Stimulated activated effector memory CD8-positive, alpha-beta T cell treated with anti-CD3 and anti-CD28 coated beads, Interleukin-12 subunit alpha, Interleukin-12 subunit beta, amount 100 ng/mL, for 72 hours (primary cell): ENCODE measurements at places on chromosomes 5 and 9.

- DNase-seq = peak; percentile 56
Observed at GRCh38 chr5:177086654-177087397, at the start of gene FGFR4. Gene FGFR4, plus strand, starts transcription at chr5:177086915. Its CDS starts 2,688 bp downstream, at chr5:177089603.

GRCh38 chr5:1200495-1201326, 684 bp upstream of the SLC6A19 start:
- no peak for DNase-seq

- DNase-seq = no peak
Observed at GRCh38 chr9:82091610-82092009, 103.0 kb downstream of the SPATA31D1 start.

- DNase-seq = no peak
Observed at GRCh38 chr5:165665735-165666400, 2160.4 kb downstream of the MAT2B start.

- no peak for DNase-seq
Observed at GRCh38 chr9:134263596-134263995, 62.7 kb upstream of the RXRA start.

GRCh38 chr5:118450554-118451332, 537.6 kb downstream of the DTWD2 start:
- no peak for DNase-seq

- peak; percentile 23 for DNase-seq
Observed at GRCh38 chr5:157682257-157682656, 10.9 kb downstream of the C5orf52 start.

DNA sequence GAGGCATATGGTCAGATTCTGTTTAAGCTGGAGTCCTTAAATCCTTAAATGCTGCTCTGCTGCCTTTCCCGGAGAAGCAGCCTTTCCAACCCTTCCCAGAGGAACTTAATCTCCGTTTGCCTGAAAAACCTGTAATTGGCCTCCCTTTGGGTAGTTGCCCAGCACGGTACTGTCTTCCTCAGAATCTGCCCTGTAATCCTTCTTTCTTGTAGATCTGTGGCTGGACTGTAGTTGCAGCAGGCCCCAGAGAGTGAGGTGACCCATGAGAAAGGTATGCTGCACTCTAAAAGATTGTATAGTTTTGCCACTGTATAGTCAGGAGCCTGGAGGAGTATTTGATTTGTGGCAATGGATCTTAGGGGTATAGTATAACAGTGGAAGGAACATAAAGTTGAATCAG, 11.7 kb downstream of the SPIN1 start:
- DNase-seq = no peak

- no peak for DNase-seq
Observed at GRCh38 chr5:73295447-73295846, 122.5 kb downstream of the TMEM174 start.

GRCh38 chr5:31232273-31232888, 38.9 kb downstream of the CDH6 start:
- no peak for DNase-seq

DNA sequence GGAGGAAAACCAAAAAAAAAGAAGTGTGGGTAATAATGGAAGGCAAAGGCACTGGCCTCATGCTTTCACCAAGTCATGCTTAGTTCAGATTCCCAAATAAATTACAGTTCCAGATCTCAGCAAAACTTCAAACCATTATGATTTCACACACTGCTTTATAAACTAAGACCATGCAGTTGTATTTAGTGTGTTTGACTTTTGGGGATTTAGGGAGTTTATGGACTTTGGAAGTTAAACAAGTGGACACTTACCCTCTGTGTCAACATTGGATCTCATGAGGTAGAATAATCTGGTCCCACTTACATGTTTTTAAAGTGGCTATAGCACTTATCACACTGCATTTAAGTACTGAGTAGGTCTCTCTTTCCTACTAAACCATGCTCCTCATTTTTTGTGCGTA, 3.7 kb downstream of the DNAJC25 start:
- DNase-seq = no peak

GRCh38 chr5:42880496-42881150, 68.9 kb upstream of the SELENOP start:
- DNase-seq = no peak

DNA sequence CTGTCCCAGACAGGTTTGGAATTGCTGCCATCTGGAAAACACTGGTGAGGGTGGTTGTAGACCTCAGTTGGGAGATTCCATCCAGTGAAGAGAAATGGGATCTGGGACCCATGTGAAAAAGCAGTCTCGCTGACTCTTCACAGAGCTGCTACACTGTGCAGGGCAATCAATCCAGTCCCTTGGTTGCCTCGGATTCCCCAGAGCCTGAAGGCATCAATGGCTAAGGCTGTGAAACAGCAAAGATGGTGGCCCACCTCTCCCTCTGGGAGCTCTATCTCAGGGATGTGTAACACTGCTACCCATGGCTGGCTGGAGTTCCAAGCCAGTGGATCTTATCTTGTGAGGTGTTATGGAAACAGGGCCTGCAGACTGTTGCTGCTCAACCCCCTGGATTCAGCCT, 256.1 kb downstream of the TMEM38B start:
- no peak for DNase-seq

- no peak for DNase-seq
Observed at GRCh38 chr9:133031496-133031911, 707 bp downstream of the GTF3C5 start.

GRCh38 chr9:111959468-111960359, 63.1 kb downstream of the UGCG start:
- DNase-seq = no peak

GRCh38 chr5:15515229-15515628, 15.2 kb downstream of the FBXL7 start:
- no peak for DNase-seq

GRCh38 chr5:72817671-72818266, 1.3 kb downstream of the TNPO1 start:
- DNase-seq = no peak

- DNase-seq = no peak
Observed at GRCh38 chr5:50751064-50751657, 84.7 kb downstream of the PARP8 start.

- peak; percentile 62 for DNase-seq
Observed at GRCh38 chr9:127568971-127569885, 42.8 kb upstream of the STXBP1 start.

GRCh38 chr9:38180656-38181055, 111.6 kb upstream of the SHB start:
- DNase-seq = no peak

DNA sequence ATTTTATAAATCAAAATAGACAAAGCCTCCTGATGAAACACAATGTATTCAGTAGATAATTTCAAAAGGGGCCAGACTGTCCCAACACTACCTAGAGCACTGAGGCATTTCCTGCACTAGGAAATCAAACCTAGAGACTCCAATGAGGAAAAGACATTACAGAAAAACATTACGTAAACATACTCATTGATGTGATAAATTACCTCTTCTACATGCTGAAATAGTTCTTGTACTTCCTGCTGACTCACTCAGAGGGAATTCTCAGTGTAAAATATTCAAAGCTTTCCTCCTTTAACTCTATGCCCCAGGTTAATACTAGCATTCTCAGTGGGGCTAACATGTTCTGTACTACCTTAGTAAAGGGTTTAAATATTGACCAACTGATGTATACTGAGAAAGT, 178.0 kb downstream of the ESM1 start:
- DNase-seq = no peak

- no peak for DNase-seq
Observed at GRCh38 chr9:108579757-108580439, 275.9 kb downstream of the ACTL7B start.

DNA sequence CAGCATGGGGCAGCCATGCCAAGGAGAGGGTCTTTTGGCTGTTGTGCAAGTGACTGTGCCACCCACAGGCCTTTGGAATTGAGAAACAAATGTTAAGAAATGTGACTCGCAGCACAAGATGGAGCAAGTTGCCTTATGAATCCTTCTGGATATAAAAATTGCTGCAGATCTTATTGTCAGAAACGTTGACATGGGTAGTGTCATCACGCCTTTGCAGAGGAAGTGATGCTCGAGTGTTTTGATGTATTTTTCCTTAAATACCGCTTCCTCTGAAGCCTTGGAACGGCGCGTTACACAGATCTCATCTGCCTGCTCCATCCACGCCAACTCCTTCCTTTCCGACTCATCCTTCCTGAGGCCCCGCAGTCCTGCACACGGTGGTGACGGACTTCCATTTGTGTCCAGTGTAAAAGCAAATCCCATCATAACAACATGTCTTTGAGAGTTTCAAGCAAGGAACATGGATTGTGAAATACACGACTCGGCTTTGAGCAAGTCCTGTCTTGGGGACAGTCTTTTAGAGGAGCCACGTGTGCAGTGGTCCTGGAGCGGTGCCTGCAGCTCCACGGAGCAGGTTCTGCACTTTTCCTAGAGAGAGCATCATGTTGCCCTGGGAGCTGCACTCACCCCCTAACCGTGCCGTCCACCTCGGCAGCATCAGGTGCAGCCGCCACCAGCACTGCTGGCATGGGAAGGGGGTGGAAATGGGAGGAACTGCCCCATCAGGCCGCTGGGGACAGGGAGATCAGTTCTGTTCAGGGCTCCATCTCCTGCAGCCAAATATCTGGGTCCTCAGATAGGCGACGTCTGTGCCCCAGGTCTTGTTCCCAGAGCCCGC, 15.1 kb downstream of the ROPN1L start:
- DNase-seq = no peak

DNA sequence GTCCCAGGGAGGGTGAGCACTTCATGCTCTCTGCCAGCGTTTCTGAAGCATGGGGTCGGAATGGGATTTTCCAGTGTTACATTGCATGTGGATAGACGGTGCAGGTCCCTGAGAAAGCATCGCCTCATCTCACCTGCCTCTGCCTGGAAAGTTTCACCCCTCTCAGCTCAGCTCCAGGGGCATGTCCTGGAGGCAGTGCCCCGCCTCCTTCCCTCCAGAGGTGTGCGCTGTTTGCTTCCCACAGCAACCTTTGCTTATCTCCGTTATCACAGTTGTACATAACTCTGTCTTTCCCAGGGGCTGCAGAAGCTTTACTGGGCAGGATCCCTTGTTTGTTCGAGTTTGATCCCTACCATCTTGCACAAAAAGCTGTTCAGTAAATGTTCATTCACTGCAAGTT, 10.7 kb upstream of the CREBRF start:
- no peak for DNase-seq

DNA sequence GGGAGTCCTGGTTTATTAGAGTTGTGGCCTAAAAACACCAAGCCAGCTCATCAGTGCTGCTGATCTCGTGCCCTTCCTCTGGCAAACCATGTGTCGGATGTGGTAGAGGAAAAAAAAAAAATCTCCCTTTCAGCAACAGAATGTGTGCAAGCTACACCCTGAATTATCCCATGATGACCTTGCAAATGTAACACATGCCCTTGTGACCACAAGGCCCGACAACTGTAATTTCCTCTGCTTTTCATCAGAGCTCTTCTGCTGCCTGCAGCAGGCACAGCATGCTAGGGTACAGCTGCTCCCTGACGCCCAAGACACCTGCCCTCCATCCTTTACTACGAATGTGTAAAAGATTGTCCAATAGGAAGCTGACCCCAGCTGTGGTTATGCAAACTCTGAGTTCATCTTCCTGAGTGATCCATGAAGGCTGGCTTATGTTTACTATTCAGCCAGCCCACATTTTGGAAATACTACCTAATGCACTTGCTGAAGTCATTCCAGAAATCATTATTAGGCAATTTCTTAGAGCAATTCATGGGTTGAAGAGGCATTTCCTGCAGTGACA, 14.6 kb upstream of the BNC2 start:
- DNase-seq = no peak

DNA sequence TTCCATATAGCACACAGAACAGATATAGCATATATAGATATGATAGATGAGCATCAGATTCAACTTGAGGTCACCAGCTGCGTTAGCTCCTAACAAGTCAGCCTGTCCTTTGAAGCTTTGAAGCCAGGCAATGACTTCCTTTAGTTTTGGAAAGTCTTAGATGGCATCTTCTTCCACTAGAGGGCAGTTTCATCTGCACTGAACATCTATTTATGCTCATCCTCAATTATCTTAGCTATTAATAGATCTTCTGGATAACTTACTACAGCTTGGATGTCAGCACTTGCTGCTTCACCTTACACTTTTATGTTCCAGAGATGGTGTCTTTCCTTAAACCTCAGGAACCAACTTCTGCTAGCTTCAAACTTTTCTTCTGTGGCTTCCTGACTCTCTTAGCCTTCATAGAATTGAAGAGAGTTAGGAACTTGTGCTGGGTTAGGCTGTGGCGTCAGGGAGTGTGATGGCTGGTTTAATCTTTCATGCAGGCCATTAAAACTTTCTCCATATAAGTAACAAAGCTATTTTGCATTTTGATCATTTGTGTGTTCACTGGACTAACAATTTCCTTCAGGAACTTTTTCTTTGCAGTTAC, 1401.4 kb downstream of the EFNA5 start:
- no peak for DNase-seq

- no peak for DNase-seq
Observed at GRCh38 chr5:139763930-139764791, 31.4 kb upstream of the PSD2 start.

DNA sequence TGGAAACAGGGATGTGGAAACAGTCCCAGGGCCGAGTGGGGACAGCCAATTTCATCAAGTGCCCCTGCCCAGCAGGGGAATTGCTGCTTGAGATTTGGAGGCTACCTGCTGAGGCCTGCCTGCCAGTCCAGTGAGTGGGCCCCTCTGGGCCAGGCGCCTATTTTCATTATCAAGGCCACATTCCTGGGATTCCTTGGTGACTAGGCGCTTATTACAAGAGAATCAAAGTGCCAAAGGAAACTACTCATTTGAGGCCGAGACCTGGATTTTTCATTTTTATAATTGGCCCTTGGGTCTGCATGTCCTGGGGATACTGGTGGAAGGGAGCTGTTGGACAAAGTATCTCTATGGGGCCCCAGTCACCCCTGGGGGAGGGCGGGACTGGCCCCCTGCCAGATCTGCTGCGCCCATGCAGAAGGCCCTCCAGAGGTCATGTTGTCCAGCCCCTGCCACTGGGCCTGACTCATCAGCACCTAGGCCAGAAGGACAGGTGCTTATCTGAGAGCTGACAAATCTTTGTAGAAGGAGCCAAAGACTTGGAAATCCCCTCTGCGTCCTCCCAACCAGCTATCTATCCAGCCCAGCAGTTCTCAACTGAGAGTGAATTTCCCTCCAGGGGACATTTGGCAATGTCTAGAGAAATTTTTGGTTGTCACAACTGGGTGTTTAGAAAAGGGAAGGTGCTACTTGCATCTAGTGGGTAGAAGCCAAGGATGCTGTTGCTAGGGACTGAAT, 45.6 kb downstream of the FOXI1 start:
- no peak for DNase-seq
